Ammon's horn (tissue), 1 donor: ENCODE measurements at places on chromosomes 11 and 22.

DNA sequence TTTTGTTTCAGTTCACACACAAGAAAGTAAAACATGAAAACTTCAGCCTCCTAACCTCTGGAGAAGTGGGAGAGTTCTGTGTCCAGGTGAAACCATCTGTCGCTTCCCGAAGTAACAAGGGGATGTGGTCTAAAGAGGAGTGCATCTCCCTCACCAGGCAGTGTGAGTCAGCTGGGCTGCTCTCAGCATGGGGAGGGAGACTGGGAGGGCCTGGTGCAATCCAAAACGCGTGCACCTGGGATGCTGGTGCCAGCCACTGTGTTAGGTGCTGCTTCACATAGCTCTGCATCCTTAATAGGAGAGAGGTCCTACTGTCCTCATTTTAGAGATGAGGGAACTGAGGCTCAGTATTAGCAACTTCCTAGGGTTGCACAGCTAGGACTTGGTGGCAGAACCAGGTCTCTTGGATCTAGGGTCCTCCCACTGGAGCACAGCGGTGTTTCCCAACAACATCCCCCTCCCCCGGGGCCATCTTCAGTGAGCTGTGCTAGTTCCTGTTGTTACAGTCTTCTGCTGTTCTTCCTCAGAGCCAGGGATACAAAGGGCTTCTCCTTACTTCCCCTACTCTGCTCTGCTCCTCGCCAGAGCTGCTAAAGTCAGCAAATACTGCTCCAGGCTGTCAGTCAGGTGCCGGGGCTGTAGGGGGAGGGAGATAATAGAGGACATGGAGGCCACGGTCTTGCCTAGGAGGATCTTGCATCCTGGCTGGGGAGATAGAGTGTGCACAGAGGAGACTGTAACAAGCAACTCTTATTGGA lies 8.0 kb downstream of the IL10RA start:
- peak; percentile 66 for DNase-seq

- peak; percentile 26 for DNase-seq
Observed at GRCh38 chr22:29727131-29727523, 7.3 kb downstream of the CABP7 start.

GRCh38 chr11:94507485-94507884 lies 4.8 kb upstream of the C11orf97 start:
- no peak for DNase-seq

- peak; percentile 89 for DNase-seq
Observed at GRCh38 chr11:65386307-65387140, at the start of gene FRMD8. Gene FRMD8, plus strand, starts transcription at chr11:65386637. Its CDS starts 400 bp downstream, at chr11:65387037.

DNA sequence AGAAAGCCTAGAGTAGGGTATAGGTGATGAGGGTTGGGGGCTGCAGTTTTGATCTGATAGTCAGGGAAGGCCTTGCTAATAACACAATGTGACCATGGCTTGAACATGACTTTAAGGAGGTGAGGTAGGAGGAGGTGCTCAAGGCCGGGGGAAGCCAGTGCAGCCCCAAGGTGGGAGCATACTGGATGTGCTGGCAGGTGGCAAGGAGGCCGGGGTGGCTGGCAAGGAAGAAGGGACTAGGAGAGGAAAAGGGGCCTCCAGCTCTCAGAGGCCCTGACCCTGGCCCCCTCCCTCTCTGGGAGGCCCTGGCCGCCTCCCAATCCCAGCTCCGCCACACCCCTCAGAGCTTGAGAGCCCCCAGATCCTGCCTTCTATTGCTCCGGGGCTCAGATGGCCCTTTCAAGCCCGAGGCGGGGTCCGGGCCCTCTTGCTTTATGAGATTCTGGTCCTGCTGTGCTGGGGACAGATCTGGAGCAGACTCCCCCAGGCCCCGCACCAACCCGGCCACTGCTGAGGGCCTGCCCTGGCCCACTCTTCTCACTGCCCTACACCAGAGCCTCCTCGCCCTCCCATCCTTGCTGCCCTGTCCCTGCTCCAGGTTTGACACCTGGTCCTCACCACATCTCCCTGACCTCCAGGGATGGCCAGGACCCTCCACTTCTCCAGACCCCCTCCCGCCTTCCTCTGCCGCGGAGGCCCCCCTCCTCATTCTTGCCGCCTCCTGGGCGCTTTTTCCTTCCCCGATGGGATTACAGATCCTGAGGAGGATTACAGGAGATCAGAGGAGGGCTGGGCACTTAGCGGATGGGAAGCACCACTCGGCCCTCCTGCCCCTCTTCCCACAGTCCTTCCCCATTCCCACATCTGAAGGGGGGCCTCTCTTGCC lies 1.8 kb downstream of the PITPNM1 start:
- DNase-seq = no peak

- no peak for DNase-seq
Observed at GRCh38 chr11:115578275-115578674, 74.1 kb upstream of the CADM1 start.
